Suppressor macrophage (primary cell): ENCODE measurements at places on chromosomes 13 and 19.

DNA sequence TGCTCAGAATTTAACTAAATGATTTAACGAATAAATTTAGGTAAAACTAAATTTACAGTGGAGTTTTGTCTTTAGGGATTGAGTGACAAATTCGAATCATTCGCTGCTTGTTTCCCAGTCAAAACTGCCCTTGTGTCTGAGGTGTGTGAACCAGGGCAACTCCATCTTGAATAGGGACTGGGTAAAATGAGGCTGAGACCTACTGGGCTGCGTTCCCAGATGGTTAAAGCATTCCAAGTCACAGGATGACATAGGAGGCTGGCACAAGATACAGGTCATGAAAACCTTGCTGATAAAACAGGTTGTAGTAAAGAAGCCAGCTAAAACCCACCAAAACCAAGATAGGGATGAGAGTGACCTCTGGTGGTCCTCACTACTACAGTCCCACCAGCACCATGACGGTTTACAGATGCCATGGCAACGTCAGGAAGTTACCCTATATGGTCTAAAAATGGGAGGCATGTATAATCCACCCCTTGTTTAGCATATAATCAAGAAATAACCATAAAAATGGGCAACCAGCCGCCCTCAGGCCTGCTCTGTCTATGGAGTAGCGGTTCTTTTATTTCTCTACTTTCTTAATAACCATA lies 10.2 kb upstream of the ANKRD10 start:
- no peak for DNase-seq

- DNase-seq = no peak
Measured at GRCh38 chr19:41434450-41434849, 5.3 kb downstream of the DMAC2 start.

DNA sequence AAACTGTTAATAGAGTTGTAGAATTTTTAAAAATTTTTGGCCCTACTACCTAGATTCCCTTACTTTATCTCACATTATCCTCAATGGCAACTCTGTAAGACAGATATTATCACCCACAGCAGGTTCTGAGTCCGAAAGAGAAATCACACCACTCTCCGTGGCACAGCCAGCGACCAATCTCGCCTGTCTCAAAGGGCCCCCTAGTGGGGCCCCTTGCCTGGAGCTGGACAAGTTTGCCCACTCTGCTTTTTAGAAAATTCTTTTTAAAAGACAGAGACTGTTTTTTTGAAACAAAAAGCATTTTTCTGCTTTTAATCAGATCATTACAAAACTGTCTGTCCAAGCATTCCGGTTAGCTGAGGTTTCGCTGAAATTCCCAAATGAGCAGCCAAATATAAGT lies 21.7 kb downstream of the PHF11 start:
- no peak for DNase-seq

GRCh38 chr19:18174983-18175382 lies 1.4 kb downstream of the IFI30 start:
- DNase-seq = no peak

GRCh38 chr13:110989331-110989730 lies 74.5 kb upstream of the ANKRD10 start:
- DNase-seq = no peak

- peak; percentile 58 for DNase-seq
Measured at GRCh38 chr13:29577136-29578051, 18.1 kb downstream of the SLC7A1 start.

DNA sequence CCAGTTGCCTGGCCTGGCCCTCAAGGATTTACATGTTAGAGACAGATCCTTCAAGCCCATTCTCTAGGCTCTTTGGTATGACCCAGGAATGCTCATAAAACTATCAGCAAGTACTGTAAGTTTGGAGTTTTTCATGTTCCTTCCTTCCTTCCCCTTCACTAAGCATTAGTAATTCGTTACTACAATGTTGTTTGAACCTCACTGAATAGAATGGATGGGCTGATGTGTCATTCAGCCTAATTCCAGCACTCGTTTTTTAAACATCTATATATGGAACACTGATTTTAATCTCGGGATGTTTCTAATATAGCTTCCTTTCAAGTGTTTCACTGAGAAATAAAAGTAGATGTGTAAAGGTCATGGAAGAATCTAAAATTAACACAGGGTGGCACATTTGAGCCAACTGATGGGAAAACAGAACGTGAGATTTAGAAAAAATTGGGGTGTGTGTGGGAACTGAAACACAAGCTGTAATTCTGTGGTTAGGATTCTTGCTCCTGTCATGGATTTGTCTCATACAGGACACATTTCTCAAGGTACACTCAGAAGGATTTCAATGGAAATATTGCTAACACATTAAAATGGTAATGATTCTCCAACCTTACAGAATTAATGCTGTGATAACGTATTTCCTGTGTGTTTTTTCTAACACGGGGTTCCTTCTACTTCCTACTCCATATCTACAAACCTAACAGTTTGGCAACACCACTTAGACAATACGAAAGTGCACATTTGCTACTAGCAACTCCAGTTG lies 93.4 kb downstream of the FLT1 start:
- peak; percentile 90 for DNase-seq

- no peak for DNase-seq
Measured at GRCh38 chr13:40580566-40581276, 85.7 kb downstream of the FOXO1 start.

- DNase-seq = no peak
Measured at GRCh38 chr13:40490086-40490758, 176.2 kb downstream of the FOXO1 start.

- DNase-seq = no peak
Measured at GRCh38 chr13:44433863-44434765, 60.5 kb downstream of the SERP2 start.

- peak; percentile 20 for DNase-seq
Measured at GRCh38 chr13:26300140-26300539, 46.2 kb downstream of the CDK8 start.

DNA sequence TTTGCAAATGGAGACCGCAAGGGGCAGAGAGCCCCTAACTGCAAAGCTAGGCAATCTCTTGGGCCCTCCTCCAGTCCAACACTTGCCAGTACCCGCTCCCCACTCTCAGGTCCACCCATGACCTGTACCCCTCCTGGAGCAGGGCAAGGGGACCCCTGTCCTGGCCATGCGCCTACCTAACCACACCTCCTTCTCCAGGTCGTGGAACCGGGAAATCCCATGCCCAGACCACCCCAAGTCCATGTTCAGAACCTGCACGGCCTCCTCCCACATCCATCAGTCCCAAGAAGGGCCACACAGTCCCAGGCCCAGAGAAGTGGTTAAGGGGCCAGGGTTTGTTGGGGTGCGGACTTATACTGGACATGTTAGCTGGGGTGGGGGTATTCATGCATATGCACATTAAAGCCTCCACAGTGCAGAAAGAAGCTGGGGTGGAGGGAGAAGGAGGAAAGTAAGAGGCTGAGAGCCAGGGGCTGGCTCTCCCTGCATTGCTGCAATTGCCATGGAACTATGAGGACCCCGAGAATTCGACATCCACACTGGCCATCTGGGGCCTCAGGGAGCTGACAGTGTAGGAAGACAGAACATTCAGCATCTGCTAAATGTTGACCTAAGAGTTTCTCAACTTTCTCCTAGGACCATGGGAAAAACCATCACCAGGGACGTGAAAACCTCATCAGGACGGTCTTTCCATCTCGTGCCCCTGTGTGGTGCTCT lies 39.0 kb downstream of the HSPH1 start:
- DNase-seq = no peak

GRCh38 chr19:58352760-58353671 lies at the start of gene A1BG:
Gene A1BG (minus strand): TSS chr19:58353492. CDS start chr19:58353437, 55 bp downstream.
- DNase-seq = no peak

DNA sequence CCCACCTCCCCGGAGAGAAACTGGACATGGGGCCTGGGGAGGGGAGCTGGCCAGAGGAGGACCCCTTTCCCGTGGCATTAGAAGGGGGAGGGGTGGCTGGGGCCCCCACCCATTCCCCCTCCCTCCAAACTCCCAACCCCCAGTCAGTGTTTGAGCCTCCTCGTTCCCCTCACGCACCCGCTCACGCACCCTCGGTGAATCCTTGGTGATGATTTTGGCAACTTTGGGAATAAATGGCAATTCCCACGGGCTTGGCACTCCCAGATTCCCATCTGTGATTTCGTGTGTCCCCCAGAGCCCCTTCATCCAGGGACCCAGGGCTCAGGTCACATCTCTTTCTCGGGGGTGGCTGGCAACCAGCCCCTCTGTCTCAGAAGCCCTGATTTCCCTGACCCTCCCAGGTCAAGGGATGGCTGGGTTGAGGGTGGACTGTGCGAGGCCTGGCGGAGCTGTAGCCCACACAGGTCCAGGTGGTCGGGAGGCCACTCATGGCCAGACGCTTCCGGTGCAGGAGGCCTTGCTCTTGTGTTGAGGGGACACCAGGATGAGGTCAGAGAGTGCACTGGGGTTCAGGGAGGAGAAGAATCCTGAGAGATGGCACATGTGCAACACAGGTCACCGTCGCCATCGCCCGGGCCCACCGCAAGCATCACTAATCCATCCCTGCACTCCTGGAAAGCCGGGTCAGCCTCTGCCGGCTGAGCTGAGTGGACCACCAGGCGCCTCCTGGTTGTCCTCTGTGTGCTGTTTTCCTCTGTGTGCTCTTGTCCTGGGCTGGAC lies 20.7 kb downstream of the EPN1 start:
- no peak for DNase-seq

DNA sequence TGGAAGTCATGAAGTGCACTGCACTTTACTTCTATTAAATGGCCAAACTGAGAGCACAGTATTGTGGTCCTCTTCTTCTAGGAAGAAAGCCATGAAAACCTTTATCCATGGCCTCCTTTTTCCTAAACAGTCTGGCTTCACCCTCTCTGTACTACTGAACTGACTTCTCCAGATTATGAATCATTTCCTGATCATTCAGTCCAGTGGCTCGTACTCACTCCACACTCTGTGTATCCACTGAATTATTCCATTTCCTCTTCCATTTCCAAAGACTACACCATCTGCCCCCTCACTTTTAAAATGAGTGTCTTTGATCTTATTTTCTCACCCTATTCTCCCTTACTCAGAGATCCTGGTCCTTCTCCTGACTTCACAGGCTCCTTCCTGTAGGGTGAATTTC lies 29.7 kb upstream of the FREM2 start:
- no peak for DNase-seq

DNA sequence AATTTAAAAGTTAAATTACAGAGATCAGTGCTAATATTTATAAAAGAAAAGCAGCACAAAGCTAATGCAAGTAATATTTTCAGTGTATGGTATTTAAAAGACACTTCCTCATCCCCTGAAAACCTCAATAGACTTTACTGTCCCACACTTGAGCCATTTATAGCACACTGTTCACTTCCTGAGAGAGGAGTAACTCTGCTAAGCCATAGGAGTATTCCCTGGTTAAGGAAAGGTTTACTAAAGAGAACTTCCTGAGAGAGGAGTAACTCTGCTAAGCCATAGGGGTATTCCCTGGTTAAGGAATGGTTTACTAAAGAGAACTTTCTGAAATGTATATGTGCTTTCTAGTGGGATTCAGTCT lies 159.4 kb downstream of the NHLRC3 start:
- DNase-seq = no peak

DNA sequence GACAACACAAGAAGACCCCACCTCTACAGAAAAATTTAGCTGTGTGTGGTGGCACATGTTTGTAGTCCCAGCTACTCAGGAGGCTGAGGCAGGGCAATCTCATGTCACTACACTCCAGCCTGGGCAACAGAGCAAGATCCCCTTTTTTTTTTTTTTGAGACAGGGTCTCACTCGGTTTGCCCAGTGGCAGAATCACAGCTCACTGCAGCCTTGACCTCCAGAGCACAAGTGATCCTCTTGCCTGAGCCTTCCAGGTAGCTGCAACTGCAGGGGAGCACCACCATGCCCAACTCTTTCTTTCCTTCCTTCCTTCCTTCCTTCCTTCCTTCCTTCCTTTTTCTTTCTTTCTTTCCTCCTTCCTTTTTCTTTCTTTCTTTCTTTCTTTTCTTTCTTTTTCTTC lies 4.2 kb upstream of the CLEC4G start:
- DNase-seq = no peak

DNA sequence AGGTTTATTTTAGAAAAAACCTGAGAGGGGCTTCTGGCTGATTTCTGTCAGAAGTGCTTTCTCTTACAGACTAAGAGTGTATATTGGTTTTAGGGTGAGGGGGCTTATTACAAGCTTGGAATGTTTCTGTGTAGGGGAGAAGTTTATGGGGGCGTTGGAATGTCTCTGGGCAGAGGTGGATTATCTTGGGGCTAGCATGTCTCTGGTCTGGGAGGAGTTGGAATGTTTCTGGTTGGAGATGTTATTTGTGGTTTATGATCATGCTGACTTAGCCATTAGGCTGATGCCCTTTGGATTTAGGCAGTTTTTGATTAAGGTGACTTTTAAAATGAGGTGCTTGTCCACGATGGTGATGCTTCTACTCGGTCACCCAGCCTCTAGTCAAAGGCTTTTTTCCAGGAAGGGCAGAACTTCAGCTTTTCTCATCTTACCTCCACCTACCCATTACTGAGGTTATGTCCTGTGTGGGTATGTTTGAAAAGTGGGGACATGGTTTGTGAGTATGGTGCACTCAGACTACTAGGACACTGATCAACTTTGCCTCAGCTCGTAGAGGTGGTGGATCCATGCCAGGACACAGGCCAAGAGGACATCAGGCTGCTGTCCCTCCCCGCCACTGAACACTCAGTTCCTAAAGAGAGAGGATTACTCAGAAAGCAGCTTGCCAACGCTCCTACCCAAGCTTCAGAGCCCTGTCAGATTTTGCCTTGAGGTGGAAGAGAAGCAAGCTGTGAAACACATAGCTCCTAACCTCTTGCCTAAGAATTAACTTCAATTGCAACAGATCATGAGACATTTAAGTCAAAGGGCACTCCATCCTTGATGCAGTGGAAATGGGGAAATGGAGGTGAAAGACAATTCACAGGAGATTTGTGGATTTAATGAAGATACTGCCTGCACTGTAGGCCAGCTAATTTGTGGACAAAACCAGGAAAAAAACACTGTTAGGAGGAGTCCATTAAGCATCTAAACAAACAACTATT lies 63.6 kb downstream of the ZNF44 start:
- DNase-seq = no peak

- no peak for DNase-seq
Measured at GRCh38 chr19:29966588-29967249, 24.7 kb downstream of the URI1 start.

- no peak for DNase-seq
Measured at GRCh38 chr13:97215325-97215724, 6.8 kb upstream of the MBNL2 start.

- DNase-seq = no peak
Measured at GRCh38 chr13:110419381-110419791, 112.3 kb downstream of the COL4A2 start.

DNA sequence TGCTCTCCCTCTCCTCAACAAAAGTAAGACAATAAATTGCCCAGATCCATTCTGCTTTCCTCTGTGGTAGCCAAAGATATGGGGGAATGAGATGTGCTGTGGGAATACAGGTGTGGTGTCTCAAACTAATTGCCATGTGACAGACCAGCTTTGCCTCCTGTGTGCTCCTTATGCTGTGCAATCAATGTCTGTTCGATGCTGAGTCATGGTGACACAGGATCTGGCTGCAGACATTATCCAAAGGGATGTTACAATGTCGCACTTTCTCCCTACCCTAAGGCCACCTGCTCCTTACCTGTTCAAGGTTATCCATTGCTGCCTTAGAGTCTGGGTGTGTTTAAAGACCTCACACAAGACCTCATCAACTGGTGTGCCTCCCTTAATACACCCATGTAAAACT lies 32.5 kb downstream of the FGF14 start:
- DNase-seq = no peak

- DNase-seq = no peak
Measured at GRCh38 chr19:51224163-51224641, 678 bp upstream of the CD33 start.
